T-helper 17 cell (primary cell): ENCODE measurements at places on chromosomes 5 and 9.

DNA sequence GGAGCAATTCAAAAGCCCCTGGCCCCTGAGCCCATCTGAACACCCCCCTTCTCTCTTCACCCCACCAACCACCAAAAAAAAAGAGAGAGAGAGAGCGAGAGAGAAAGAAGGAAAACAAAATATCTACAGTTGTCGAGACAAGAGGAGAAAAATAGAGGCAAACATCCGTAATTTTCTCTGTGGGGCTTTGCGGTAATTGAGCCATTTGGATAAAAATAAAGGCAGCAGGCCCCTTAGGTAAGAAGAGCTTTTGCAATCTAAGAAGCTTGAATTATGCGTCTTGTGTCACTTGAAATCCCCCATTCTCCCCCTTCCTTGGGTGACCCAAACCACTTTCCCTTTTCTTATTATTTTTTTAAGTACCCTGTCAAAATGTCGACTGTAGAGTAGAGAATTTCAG, 35.5 kb upstream of the FUBP3 start:
- no peak for DNase-seq

GRCh38 chr9:99682870-99683269, 138.8 kb upstream of the NR4A3 start:
- no peak for DNase-seq

DNA sequence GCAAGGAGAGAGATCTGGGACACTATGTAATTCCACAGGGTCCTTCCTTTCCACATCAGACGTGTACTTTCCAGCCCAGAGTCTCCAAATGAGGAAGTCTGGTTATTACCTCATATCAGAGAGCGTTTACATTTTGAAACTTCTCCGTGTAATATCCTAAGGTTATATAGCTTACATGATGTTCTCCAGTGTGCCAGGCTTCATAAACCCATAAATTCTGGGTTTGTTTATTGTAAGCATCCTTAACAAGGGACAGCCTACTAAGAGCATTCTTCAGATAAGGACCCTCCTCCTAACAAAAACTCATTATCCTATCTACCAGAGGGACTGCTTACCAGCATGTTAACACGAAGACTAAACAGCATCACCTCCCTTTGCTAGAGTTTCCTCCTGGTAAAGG, 17.9 kb downstream of the SRFBP1 start:
- no peak for DNase-seq

GRCh38 chr9:38181232-38181631, 112.2 kb upstream of the SHB start:
- DNase-seq = no peak
